ENCODE measurements at places on chromosomes 6 and 20.

GRCh38 chr6:152587473-152587872 is 49.7 kb downstream of the SYNE1 start:
- DNase-seq = no peak

DNA sequence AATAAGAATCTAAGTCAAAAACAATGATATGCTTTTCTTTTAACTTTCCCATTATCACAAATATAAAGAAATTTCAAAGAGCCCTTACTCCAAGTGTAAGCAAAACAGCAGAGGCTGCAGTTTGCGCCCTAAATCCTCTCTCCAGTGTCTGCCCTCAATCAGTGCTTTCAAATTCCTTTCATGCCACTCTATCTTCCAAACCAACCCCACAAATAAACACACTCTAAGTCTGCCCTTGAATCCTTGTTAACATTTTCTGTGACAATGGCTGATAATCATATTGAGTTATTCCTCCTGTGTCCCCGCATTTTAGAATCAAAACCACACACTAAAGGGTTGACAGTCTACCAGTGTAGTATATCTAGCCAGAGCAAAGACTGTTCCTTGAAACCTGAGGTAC is 317.9 kb upstream of the MARCKS start:
- DNase-seq = no peak

- no peak for DNase-seq
These were observed 19.7 kb downstream of the LRP11 start for GRCh38 chr6:149844480-149844879.

- DNase-seq = no peak
These were observed 52.4 kb downstream of the IPCEF1 start for GRCh38 chr6:154304191-154304590.

- DNase-seq = no peak
These were observed 8.1 kb upstream of the HSPA12B start for GRCh38 chr20:3724356-3724755.

GRCh38 chr20:62155428-62156253 is 12.1 kb downstream of the SS18L1 start:
- no peak for DNase-seq

DNA sequence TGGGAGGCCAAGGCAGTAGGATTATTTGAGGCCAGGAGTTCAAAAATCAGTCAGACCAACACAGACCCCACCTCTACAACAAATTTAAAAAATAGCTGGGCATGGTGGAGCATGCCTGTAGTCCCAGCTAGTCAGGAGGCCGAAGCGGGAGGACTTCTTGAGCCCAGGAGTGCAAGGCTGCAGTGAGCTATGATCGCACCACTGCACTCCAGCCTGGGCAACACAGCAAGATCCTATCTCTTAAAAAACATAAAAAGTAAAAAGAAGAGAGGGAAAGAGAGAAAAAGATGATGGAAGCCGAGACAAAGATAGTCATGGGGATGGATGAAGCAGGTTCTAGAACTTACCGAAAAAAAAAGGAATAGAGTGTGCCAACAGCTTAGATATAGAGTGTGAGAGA is 25.8 kb upstream of the RPP40 start:
- DNase-seq = no peak

GRCh38 chr6:101851911-101852310 is 458.4 kb downstream of the GRIK2 start:
- DNase-seq = no peak

- DNase-seq = no peak
These were observed 41.8 kb upstream of the DST start for GRCh38 chr6:56684342-56685101.

DNA sequence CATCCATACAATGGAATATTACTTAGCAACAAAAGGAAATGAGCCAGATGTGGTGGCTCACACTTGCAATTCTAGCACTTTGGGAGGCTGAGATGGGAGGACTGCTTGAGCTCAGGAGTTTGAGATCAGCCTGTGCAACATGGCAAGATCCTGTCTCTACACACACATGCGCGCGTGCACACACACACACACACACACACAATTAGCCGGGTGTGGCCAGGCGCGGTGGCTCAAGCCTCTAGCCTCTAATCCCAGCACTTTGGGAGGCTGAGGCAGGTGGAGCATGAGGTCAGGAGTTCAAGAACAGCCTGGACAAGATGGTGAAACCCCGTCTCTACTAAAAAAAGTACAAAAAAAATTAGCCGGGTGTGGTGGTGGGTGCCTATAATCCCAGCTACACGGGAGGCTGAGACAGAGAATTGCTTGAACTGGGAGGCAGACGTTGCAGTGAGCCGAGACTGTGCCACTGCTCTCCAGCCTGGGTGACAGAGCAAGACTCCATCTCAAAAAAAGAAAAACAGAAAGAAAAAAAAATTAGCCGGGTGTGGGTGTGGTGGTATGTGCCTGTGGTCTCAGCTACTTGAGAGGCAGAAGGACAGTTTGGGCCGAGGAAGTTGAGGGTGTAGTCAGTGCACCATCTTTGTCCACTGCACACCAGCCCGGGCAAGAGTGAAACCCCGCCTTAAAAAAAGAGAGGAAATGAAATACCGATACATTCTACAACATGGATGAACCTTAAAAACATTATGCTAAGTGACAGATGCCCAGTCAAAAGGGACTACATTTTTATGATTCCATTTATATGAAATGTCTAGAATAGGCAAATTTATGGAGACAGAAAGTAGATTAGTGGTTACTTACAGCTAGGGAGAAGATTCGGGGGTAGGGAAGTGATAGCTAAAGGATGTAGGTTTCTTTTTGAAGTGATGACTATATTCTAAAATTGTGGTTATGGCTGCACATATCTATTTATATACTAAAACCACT is 52.5 kb downstream of the RBL1 start:
- peak; percentile 64 for DNase-seq

GRCh38 chr6:26358511-26358981 is 6.5 kb upstream of the BTN3A2 start:
- DNase-seq = peak; percentile 31

DNA sequence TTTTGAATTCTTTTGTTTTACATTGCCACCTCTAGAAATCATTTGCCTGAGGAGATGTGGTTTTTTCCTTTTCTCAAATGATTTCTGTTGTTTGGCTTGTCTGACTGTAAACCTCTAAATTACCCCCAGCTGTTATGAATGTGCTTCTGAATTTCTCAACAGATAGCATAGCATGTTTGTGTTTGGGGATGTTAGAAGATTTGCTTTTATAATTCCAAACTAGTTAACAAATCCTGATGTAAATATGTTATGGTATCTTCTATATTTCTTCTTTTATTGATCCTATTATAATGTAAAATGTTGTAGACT is 31.6 kb upstream of the EZR start:
- peak; percentile 27 for DNase-seq

DNA sequence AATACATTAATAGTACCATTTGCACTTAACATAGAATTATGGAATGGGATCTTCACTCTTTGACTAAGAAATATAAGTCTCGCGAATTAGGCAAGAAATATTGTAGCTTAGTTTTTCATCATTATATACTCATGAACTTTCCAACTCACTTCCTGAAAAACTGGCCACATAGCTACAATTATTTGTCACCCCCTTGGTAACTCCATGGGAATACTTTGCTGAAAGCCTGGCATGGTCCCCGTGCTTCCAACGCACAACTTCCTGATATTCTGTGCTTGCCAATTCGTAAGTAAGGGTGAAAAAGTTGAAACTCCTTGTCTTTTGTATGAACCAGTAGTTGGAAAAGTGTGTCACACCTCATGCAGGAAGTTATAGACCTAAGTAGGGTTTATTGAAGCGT is 23.7 kb upstream of the HLA-DQA1 start:
- DNase-seq = no peak

- DNase-seq = no peak
These were observed 247.8 kb upstream of the TCF21 start for GRCh38 chr6:133641104-133641503.

GRCh38 chr20:12315652-12316051 is 398.0 kb downstream of the BTBD3 start:
- DNase-seq = no peak

GRCh38 chr6:166778776-166779175 is 151.7 kb upstream of the RPS6KA2 start:
- DNase-seq = no peak

DNA sequence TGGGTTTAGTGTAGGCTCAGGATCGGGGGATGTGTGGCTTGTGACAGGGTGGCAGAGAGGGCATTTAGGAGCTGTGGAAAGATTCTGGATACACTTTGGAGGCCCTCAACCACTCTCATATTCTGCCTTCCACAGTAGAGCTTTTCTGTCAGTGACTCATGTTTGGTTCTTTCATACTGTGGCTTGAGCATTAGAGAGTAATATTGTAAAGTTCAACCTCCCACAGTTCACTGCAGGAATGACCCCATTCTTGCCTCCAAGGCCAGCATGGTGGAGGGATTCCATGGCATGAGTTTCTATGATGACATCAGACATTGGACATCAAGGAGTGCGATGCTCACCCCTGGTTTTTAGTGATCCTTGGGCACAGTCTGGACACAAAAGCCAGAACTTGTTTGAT is 50.9 kb downstream of the DTD1 start:
- DNase-seq = no peak

- DNase-seq = no peak
These were observed 1.6 kb downstream of the TOX2 start for GRCh38 chr20:43916073-43916880.

- DNase-seq = peak; percentile 30
These were observed 257.7 kb downstream of the FARS2 start for GRCh38 chr6:5518936-5519491.

- no peak for DNase-seq
These were observed 652.1 kb downstream of the TBC1D32 start for GRCh38 chr6:120682145-120682544.

All from activated CD4-positive, alpha-beta T cell treated with anti-CD3 and anti-CD28 coated beads, Interleukin-10, Interleukin-2, amounts not matched to agents 100 ng/mL and 50 ng/mL, durations not matched to agents 16 hours and 8 hours (primary cell).